ENCODE measurements at places on chromosomes 11 and 22. TPM values are rescaled to one million over a fixed set of nuclear protein-coding genes. Genes with fewer than 3 reads are reported as not detected.

The RNF215 gene
- total RNA-seq = 6.6 TPM

The OR2AG2 gene
- not detected for total RNA-seq

The DNAJB7 gene
- not detected for total RNA-seq

The CACNA1I gene
- total RNA-seq = 57.8 TPM

The BCO2 gene
- 1.9 TPM for total RNA-seq

The SYT8 gene
- not detected for total RNA-seq

The OR5D14 gene
- total RNA-seq = not detected
